Aorta (tissue), 5 donors: ENCODE measurements at places on chromosomes 12 and 14. TPM values are rescaled to one million over a fixed set of nuclear protein-coding genes. Genes with fewer than 3 reads are reported as not detected.

Gene MIPOL1
- 19.7 TPM for total RNA-seq

Gene DNM1L
- 92.5 TPM for total RNA-seq

Gene CCDC175
- 1.1 TPM for total RNA-seq

Gene IL22
- not detected for total RNA-seq

Gene KSR2
- not detected for total RNA-seq

Gene CLEC2B
- total RNA-seq = 23.3 TPM

Gene EIF2S3B
- total RNA-seq = 0.69 TPM

Gene DEPDC4
- total RNA-seq = 0.29 TPM

Gene ACSM4
- total RNA-seq = not detected

Gene KCNJ8
- total RNA-seq = 17.2 TPM

Gene LHX5
- not detected for total RNA-seq

Gene KRT81
- total RNA-seq = not detected

Gene C12orf50
- 0.32 TPM for total RNA-seq

GRCh38 chr12:53053218-53054111 lies 3.6 kb downstream of the TNS2 start:
- peak; percentile 68 for DNase-seq

- no peak for DNase-seq
Observed at GRCh38 chr12:10701843-10702242, 21.3 kb downstream of the YBX3 start.

- DNase-seq = no peak
Observed at GRCh38 chr14:22177870-22178269, 411.2 kb downstream of the DAD1 start.

- DNase-seq = no peak
Observed at GRCh38 chr14:46377305-46377704, 274.3 kb downstream of the RPL10L start.

GRCh38 chr14:94345344-94346064 lies 22.4 kb upstream of the SERPINA6 start:
- no peak for DNase-seq

DNA sequence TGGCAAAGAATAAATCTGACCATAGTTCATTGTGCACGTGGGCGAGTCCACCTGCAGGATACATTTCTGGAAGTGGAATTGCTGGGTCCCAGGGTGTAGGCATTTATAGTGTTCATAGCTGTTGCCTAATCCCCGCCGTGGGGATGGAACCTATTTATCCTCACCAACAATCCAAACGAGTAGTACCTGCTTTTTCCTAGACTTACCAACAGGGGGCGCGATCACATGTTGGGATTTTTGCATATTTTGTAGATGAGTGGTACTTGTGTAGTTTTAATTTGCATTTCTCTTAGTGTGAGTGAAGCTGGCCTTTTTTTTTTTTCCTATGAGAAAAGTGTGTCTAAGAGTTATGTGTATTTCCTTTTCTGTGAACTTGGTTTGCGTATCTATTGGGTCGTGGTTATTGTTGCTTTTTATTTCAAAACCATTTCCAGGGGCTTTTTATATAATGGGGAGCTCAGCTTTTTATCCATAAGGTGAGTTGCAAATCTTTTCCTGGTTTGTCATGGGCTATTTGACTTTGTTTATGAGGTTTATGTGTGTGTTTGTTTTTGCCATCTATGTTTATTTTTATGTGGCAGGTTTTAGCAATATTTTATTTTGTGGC lies 67.2 kb downstream of the CCDC92 start:
- DNase-seq = peak; percentile 67

DNA sequence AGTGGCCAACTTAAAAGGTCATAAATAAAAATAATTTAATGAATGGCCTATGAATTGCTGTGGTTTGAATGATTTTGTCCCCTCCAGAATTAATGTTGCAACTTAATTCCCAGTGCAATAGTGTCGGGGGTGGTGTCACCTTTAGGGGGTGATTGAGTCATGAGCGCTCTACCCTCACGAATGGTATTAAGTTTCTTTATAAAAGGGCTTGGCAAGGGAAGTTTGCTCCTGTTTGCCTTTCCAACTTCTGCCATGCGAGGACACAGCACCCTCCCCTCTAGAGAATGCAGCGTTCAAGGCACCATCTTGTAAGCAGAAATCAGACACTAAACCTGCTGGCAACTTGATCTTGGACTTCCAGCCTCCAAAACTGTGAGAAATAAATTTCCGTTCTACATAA lies 253.3 kb downstream of the ATXN7L3B start:
- DNase-seq = no peak

DNA sequence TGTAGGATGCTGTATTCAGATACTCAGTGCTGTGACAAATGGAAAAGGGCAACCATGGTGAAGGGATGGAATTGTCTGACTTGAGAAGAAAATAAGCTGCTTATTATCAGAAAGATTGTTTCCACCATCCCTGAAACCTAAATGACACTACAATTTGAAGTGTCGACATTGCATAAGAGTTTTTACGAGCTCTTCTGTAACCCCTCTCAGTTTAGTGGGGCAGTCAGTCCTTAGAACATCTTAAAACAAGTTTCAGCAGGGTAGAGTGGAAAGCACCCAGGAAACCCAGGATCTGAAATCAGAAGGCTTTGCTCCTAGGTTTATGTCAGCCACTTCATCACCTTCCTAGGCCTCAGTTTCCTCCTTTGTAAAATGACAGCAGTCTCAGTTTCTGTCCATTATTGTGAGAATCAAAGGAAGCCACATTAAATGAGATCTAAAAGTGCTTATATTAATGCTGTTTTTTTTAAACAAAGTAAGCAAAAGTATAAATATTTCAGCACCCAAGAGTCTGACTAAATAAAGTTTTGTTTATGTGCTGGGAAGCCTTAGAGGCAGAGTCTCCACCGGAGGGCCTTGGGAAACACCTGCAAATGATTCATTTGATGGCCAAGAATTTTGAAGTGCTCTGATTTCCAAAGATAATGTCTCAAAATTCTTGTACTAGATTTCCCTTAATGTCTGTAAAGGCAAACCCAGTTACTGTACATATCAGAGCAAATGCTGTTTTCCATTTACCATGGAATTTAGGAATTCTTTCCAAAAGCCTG lies 1.8 kb downstream of the IFT43 start:
- DNase-seq = no peak

- DNase-seq = no peak
Observed at GRCh38 chr12:29286081-29286790, 94.7 kb downstream of the ERGIC2 start.

DNA sequence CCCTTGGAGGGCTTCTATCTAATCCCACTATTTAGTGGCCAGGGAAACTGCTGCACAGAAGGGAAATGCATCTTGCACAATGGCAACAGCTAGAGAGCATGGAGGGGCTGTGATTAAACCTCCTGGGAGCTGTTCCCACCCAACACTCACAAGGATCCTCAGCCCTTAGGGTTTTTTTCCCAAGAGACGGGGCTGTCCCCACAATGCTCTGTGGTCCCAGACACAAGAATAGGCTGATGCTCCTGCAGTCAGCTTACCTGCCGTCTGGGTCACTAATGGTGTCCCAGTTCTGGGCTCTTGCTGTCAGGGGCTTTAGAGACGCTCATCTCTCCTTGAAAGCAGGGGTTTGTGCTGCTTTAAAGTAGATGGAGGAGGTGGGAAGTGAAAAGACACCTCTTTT lies 4.6 kb downstream of the SERPINA1 start:
- DNase-seq = no peak

DNA sequence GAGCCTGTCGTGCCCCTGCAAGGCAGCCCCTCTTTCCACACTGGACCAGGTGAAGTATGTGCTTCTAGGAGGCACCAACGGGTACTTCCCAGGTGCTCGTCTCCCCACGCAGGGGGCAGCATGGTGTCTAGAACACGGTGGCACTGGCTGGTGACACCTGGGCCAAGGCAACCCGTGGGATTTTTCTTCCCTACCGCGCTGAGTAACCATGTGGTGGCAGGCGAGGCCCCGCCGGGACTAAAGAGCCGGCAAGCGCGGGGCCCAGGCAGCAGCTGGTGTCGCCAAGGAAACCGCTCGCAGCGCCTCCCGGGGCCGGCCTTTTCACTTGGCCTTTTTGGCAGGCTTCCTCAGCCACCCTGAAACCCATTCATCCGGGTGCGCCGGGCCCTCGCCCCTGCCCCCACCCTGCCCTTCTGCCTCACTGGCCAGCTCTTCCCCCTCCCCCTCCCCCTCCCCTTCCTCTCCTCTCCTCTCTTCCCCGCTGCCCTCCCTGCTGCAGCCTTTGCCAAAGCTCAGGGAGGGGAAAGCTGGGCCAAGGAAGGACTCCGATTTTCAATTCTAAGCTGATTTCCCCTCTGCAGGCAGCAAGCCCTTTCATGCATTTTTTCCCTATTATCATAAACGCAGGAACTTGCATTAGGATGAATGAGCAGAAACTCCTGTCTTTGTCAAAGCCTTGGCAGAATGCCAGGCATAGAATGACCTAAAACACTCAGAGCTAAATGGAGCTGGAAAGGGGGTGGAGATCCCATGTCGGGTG lies 81.2 kb downstream of the IRF2BPL start:
- DNase-seq = peak; percentile 95

GRCh38 chr14:29553427-29553826 lies 374.2 kb downstream of the PRKD1 start:
- DNase-seq = no peak

GRCh38 chr12:50517421-50518048 lies 12.8 kb downstream of the DIP2B start:
- no peak for DNase-seq

DNA sequence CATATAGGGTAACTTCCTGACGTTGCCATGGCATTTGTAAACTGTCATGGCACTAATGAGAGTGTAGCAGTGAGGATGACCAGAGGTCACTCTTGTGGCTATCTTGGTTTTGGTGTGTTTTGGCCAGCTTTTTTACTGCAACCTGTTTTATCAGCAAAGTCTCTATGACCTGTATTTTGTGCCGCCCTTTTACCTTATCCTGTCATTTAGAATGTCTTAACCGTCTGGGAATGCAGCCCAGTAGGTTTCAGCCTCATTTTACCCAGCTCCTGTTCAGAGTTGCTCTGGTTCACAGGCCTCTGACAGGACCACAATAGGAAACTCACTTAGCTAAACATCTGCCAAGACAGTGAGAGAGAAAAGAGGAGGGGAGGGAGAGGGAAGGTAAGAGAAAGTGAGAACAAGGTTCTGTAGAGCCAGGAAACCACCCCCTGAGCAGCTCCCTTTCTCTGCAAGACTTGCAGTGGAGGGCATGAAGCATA lies 64.8 kb upstream of the PLEKHG3 start:
- no peak for DNase-seq

DNA sequence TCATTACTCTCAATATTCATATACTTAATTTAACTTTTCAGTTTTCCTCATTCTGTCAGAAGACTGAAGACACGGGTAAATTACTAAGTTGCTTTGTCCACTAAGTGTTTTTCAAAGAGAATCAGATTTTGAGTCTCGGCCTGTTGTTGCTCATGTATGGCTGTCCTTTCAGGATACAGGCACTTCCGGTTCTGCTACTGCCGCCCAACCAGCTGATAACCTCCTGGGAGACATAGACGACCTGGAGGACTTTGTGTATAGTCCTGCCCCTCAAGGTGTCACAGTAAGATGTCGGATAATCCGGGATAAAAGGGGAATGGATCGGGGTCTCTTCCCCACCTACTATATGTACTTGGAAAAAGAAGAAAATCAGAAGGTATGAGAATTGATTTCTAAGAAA lies 28.3 kb upstream of the TEAD4 start:
- peak; percentile 4 for DNase-seq

DNA sequence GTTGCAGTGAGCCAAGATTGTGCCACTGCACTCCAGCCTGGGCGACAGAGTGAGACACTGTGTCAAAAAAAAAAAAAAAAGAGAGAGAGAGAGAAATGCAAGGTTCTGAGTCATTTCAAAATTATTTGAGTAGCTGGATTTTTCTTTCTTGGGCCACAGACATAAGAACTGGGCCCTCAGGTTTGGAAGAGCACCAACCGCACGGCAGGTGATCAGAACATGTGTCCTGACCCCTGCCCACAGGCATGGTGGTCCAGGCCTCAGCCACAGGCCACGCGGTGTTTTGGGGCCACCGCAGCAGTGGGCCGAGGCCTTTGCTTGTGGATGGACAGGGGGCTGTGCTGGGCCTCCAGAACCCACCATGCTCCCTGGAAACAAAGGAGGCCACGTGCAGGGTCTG lies 126.7 kb downstream of the CALM1 start:
- no peak for DNase-seq

- DNase-seq = no peak
Observed at GRCh38 chr14:58119381-58119780, 32.6 kb downstream of the ARMH4 start.

GRCh38 chr12:124432376-124432775 lies 135.0 kb downstream of the NCOR2 start:
- no peak for DNase-seq

GRCh38 chr12:26370098-26370497 lies 174.7 kb downstream of the SSPN start:
- DNase-seq = no peak

- DNase-seq = peak; percentile 77
Observed at GRCh38 chr12:11827091-11828061, 177.9 kb downstream of the ETV6 start.
